ENCODE measurements at places on chromosomes 3 and 15.

DNA sequence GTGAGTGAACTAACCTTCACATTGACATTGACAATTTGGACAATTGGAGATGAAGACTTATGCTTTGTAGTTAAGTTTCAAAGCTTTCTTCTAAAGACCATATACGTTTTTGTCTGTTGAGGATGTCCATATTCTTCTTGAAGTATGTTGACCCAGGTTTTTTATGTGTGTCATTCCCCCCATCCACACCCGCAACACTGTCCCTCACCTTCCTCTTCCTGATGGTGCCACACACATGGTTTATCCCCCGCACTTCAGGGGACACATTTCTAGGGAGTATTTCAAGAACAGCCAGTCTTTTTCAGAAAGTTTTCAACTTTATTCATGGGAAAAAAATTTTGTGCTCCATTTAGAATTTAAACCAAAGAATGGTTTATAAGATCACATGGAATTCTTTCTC is 105.1 kb downstream of the GHSR start:
- DNase-seq, result no peak

GRCh38 chr3:11982341-11982941 is 21.7 kb upstream of the SYN2 start:
- no peak for DNase-seq

GRCh38 chr15:88177451-88177850 is 79.1 kb downstream of the NTRK3 start:
- no peak for DNase-seq

GRCh38 chr3:20160230-20160629 is 25.8 kb downstream of the SGO1 start:
- no peak for DNase-seq

GRCh38 chr3:126108676-126109050 is 24.7 kb upstream of the SLC41A3 start:
- DNase-seq, result no peak

- no peak for DNase-seq
Measured at GRCh38 chr3:122123850-122124249, 59.6 kb upstream of the CASR start.

GRCh38 chr3:178584722-178585380 is 48.6 kb downstream of the KCNMB2 start:
- DNase-seq, result no peak

DNA sequence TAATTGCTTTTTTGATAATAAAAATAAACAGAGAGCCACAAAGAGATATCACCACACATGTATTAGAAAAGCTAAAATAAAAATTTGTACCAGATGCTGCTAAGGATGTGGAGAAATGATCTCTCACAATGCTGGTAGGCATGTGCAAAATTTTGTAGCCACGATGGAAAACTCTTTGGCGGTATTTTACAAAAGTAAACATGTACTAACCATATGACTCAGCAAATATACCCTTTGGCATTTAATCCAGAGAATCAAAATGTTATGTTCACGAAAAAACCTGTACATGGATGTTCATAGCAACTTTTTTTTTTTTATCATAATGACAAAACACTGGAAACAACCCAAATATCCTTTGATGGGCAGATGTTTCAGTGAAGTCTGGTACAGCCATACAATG is 261.2 kb downstream of the LPP start:
- no peak for DNase-seq

DNA sequence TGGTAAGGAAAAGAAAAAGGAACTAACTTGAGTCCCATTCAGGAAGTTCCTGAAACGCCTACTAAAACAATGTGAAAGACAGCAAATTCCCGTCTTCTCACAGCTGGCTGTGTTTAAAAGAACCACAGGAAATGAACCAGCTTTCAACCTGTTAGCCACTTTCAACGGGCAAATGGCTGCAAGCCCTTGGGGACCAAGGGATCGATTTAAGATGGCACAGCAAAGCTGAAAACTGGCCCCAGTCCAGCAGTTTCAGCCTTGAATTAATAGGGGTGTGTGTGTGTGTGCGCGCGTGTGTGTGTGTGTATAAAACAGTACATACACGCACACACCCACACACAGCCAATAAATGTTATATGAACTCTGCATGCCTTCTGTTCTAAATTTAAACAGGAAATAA is 168.7 kb upstream of the TMCO5A start:
- no peak for DNase-seq

GRCh38 chr15:85404918-85405866 is 24.8 kb downstream of the AKAP13 start:
- DNase-seq, result no peak
